ENCODE measurements at places on chromosomes 11 and 22.

GRCh38 chr11:68924073-68924925 lies 20.6 kb downstream of the IGHMBP2 start:
- DNase-seq = no peak

DNA sequence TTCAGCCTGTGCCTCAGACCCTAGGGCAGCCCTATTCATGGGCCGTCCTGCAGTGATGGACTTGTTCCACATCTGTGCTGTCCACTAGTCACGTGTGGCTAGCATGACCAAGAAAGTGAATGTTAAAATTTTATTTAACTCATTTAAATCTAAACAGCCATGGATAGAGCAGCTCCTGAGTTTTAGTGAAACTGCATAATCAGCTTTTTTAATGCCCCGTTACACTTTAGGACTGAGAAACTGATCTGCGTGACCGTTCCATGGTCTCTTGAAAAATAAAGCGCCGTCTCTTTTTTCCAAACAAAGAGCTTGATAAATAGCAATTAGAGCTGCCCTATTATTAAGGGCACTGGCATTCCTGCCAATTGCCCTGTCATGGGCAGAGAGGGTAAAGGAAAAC lies 76.5 kb upstream of the SNX19 start:
- no peak for DNase-seq

GRCh38 chr22:46545086-46545792 lies 7.8 kb upstream of the CELSR1 start:
- DNase-seq = no peak

- DNase-seq = no peak
Measured at GRCh38 chr22:47376901-47377505, 614.6 kb downstream of the TBC1D22A start.

DNA sequence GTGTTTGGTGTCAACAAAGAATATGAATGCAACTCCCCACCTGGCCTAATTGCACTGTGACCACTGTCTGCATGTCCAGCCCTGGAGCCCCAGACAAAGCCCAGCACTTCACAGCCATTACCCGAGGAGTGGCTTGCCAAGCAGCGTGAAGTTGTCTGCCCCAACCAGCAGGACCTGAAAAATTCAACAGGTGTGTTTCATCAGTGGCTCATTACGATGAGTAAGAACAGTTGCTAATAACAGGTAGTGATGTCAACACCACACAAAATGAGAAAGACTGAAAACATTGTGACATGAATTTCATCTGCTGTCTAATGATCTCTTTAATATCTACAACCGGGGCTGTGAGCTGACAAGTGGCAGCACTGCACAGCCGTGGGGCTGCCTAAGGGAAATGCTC lies 10.3 kb downstream of the MRPL21 start:
- no peak for DNase-seq
